ENCODE measurements at places on chromosomes 5 and 9. TPM values are rescaled to one million over a fixed set of nuclear protein-coding genes. Genes with fewer than 3 reads are reported as not detected.

The MED22 gene
- polyA plus RNA-seq = 24.6 TPM

The LRRC26 gene
- not detected for polyA plus RNA-seq

The RGS14 gene
- 56.3 TPM for polyA plus RNA-seq

The MARCOL gene
- polyA plus RNA-seq = not detected

The C5orf58 gene
- not detected for polyA plus RNA-seq

The STKLD1 gene
- polyA plus RNA-seq = 4.0 TPM

The SLC36A2 gene
- polyA plus RNA-seq = 46.2 TPM

- DNase-seq = no peak
Measured at GRCh38 chr5:147901599-147902039, 4.7 kb downstream of the C5orf46 start.

DNA sequence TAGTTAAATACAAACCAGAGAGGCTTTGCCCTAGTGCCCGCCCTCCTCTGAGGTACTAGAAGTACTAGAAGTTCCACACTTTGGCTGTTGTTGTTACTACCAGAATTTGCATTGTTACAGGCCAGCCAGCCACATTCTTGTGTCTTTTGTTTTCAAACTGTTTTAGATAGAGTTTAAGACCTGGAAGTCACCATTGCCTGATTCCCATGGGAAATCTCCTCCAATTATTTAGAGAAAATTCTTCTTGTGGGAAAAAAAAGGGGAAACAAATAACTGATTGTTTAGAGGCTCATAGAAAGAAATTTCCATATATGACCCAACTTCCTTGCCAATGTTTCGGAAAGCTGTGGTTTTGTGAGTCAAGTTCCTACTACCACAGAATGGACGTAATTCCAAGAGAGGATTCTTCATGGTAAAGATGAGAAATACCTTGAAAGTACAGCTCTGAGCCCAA is 252.2 kb downstream of the GOLPH3 start:
- no peak for DNase-seq

DNA sequence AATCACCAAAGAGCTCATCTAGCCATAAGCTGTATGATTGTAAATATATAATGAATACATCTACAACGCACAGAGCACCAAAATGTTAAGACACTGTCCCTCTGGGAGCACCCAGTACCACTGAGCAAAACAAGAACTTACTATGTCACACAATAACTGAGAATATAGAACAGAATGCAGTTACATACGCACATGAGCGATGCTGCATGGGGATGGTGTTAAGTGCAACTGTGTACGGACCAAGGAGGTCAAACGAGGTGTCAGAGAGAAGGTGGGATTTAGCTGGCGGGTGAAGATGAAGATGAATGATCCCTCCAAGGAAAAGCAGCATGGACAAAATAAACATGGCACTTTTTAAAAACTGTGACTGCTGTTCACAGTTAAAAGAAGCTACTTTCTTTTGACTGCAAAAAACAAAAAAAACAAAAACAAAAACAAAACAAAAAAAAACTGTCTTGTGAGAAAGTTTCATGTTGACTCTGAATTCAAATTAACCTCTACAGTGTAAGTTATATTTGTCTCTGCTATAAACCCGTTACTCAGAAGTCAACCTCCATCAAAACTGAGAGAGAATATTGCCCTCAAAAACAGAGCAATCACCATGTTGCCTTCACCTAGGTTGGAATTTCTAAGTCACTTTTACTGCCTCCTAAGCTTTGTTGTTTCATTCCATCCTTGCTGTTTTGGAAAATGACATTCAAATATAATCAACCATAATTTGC is 169.6 kb upstream of the GNA14 start:
- no peak for DNase-seq

DNA sequence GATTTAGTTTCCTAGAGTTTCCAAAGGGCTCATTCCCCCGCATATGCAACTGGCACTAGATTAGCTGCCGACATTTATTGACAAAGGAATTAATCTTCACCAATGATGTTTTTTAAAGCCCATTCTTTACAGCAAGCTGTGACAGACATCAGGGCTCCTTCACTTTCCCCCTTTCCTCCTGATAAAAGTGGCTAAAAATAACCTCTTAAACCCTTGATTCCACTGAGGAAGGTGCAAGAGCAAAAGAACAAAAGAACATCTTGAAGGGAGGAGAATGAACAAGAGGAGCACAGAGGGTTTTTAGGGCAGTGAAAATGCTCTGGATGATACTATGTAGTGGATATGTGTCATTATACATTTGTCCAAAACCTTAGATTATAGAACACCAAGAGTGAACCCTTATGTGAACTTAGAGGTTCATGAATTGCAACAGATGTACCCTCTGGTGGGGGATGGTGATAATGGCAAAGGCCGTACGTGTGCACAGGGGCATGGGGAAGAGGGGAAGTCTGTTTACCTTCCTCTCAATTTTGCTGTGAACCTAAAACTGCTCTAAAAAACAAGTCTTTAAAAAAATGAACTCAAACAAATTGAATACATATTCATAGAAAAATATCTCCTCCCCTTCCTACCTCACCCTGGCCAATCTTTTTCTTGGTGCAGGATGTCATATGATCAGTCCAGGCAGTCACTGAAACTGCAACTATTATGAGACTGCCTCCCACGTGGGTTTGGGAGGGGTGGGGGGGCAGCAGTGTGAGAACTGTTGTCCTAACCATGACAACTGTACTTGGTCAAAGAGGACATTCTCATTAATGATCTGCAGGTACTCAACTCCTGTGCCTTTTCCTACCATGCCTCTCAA is 83.0 kb downstream of the MARCHF3 start:
- peak; percentile 51 for DNase-seq

DNA sequence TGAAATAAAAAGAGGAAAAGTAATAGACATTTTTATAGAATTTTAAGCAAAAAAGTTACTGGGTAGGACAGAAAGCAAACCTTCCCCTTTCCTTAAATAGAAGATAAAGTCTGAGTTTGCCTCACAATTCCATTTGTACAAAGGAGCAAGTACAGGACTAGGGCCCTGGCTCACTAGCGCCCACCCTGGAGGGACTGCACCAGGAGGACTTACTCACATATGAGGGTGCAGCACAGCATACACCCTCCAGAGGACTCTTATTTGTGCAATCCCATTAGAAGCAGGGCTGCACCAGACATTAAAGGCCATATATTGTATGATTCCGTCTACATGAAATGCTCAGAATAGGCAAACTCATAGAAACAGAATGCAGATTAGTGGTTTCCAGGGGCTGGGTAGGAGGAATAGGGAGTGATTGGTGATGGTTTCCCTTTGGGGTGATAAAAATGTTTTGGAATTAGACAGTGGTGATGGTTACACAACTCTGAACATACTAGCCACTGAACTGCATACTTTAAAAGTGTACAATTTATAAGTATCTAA is 4.5 kb downstream of the REEP5 start:
- DNase-seq = no peak

GRCh38 chr5:93580927-93581445 is at the start of gene NR2F1-AS1:
NR2F1-AS1 (minus strand) TSS chr5:93581219.
- no peak for DNase-seq

- DNase-seq = no peak
Measured at GRCh38 chr5:151257731-151258181, 4.8 kb downstream of the GM2A start.

GRCh38 chr5:154276973-154277331 is 86.4 kb downstream of the GALNT10 start:
- no peak for DNase-seq

- peak; percentile 87 for DNase-seq
Measured at GRCh38 chr9:17578911-17579793, at the start of gene SH3GL2. SH3GL2 (plus strand) TSS chr9:17579066.

DNA sequence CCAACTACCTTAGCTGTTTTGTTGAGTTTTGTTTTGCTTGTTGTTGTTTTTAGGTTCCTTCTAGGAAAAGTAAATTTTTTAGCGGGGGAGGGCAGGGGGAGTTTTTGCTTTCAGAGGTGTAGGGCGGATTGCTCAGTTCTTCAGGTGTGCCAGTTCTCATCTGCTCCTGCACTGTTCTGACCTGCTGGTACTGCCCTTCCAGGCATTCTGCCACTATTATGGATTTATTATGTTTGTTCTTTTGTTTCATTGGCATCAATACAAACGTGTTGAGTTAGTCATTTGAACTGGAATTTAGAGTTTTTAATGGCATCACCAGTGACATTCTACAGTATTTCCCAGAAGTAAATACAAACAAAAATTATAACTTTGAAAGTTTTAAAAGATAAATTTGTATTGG is 26.0 kb downstream of the ERCC6L2 start:
- DNase-seq = no peak

- DNase-seq = no peak
Measured at GRCh38 chr9:86303316-86303975, 21.1 kb upstream of the ISCA1 start.

GRCh38 chr9:4299005-4299795 is 668 bp downstream of the GLIS3 start:
- DNase-seq = peak; percentile 77

DNA sequence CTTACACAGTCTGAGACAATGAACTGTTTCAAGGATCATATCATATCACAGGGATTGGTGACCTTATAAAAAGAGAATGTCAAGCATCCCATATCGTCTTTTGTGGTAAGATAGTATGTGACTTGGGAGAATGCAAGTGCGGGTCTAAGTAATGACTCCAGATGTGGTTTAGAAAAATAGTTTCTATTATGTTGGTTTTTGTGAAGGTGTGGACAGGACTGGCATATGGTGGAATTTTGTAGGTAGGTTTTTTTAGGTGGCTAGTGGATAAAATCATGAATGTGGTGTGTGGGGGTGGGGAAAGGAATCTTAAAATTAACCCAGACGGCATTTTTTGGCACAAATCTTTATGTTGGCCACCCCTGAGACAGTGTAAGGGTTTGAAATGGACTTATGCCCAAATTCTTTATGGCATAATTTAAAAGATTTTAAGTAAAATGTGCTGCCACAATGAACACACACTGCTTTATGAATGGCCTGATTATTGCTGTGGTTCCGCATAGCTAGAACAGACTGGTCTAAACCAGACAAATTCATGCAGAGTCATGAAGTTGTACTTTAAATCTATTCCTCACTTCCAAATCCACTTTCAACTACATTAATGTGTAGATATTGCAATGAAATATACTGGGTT is 204.8 kb upstream of the HAPLN1 start:
- DNase-seq = no peak

GRCh38 chr5:53265043-53265442 is 155.5 kb upstream of the MOCS2 start:
- DNase-seq = no peak

- peak; percentile 86 for DNase-seq
Measured at GRCh38 chr5:139774980-139775661, 20.5 kb upstream of the PSD2 start.

DNA sequence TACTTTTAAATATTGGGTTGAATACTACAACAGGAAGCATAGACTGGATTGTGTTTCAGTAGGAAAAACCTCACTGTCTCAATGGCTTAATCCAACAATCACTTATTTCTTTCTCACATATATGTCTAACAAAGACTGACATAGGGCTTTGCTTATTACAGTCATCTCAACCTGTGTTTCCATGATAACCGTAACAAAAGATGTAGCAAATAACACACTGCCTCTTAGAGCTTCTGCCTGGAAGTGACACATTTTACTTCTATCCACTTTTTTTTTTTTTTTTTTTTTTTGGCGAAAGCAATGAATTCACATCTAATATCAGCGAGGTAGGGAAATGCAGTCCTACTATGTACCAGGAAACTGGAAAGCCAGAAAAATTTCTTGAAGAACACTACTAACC is 204.9 kb upstream of the CDKN2B start:
- no peak for DNase-seq
